ENCODE measurements at places on chromosomes 7 and 10.

DNA sequence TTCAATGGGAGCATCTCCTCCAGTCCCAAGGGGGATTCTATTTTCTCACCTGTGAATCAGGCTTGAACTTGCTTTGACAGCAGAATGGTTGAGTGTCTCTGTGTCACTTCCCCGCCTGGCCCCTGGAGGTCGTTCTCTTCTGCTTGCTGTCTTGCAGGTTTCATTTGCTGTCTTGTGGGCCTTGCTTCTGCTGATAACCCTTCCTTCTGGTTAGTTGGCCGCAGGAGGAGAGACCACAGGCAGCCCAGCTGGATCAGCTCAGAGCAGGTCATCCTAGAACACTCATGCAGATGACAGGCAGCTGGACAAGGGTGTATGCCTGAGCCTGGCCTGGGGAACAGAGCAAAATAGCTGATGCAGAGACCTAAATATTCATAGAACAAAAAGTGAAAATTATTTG is 344.2 kb upstream of the ADARB2 start:
- no peak for DNase-seq

DNA sequence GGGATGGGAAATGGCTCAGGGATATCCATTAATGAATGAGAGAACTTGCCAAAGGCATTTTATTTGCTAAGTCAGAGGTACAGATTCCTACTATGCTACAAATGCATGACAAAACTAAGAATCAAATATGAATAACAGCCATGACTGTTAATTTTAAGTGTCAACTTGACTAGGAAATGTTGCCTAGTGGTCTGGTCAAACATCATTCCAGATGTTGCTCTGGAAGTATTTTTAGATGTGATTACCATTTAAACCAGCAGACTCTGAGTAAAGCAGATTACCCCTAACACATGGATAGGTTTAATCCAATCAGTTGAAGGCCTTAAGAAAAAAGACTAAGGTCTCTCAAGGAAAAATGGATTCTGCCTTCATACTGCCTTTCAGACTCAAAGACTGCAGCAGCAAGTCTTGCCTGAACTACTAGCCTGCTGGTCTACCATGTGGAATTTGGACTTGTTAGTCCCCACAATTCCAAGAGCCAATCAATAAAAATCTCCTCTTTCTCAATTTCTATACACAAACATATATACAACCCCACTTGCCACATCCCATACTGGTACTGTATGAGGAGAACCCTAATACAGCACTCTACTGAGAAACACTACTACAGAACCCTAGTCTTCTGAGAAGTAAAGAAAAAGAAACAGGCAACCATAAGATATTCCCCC is 119.1 kb downstream of the NRBF2 start:
- DNase-seq: no peak

GRCh38 chr7:116384936-116385635 is 114.5 kb upstream of the CAV2 start:
- DNase-seq: no peak

DNA sequence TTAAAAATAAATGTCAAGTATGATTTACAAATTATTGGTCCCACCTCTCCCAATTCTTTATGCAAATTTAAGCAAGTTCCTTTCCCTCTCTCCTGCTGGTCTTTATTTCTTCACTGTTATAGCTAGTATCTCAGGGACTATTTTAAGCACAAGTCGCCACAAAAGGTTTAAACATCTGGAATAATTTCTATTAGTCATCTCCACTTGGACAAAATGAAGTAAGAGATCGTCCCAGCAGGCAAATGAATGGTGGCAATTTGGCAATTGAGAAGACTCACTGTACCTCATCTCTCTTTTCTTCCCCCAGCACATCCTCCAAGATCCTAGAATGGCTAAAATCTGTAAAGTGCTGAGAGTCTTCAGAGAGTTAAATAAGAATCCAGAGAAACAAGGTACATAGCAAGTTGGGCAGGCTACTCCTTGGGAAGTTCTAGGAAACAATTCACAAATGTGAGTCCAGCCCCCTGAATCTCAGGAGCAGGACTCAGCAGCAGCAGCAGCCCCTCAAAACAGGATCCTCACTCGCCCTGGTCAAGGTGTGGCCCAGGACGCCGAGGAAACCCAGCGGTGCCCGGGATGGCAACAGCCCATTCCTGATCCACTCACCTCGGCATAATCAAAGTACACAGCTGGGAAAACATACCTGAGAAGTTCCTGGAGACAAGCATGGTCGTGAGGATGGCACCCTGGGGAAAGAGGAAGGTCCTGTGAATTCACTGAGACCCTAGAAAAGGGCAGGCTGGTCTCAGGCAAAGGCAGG is 30.3 kb upstream of the NDST2 start:
- no peak for DNase-seq

DNA sequence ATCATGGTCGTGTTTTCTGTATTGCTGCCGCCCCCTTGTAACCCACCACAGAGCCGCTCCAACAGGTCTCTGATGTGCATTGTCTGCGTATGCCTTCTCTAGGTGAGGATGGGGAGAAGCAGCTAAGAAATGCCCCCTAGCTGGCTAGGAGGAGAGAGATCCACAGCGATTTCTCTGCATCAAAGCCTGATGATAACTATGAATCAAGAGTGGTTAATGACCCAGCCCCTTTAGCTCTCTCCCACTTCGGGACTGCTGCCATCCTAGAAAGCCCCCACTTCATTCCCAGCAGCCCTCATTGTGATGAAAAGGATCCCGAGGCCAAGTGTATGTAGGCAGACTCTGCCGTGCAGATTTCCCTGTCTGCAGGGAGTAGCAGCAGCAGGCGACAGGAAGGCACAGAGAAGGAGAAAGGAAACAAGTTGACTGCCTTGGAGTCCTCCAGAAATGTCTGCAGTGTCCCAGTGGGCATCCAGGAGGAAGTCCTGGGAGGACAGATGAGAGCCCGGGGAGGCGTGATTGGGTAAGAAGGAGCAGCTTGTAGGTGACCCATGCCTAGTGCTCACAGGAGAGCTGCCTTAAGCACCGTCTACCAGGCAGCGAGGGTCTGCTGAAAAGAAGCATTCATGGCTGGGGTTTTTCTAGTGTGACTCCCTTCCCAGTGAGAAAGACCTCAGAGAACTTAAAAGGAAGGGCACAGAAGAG is 2.9 kb downstream of the PLXNA4 start:
- no peak for DNase-seq

GRCh38 chr7:41869997-41870396 is 167.1 kb upstream of the INHBA start:
- DNase-seq: no peak

DNA sequence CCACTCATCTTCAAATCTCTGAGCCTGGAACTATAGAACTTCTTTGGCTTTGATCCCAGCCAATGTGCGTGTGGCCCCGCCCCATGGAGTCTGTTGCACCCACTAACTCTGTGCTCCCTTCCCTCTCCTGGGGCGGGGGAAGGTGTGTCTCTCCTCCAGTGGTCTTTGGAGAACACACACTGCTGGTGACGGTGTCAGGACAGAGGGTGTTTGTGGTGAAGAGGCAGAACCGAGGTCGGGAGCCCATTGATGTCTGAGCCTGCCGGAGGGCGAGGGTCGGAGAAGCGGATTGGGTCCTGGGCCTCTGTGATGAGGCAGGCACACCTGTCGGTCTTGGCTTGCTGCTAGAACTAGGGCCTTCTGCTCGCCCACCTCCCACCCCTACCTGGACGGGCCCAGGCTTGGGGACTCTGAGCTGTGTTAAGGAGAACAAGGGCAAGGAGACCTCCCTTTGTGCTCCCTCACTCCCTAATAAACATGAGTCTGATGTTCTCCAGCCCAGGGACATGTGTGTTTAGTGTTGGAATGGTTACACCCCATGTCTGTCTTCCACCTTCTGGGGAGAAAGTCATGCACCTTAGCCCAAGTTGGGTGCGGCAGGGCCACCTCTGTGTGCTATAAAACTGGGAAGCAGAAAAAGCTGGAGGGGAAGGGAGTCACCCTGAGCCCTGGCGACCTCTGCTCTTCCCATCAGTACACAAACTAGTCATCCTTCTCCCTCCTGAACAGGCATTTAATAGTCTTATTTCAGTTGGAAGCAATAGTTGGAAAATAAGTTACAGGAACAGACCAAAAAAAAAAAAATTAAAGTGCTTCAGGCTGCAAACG is 4.6 kb downstream of the TRAPPC14 start:
- DNase-seq: no peak

GRCh38 chr10:119209035-119209735 is 1.8 kb downstream of the GRK5 start:
- peak; percentile 32 for DNase-seq

GRCh38 chr7:101116898-101117297 is 10.0 kb upstream of the SERPINE1 start:
- no peak for DNase-seq

GRCh38 chr7:25636168-25636567 is 407.9 kb upstream of the NPVF start:
- no peak for DNase-seq

DNA sequence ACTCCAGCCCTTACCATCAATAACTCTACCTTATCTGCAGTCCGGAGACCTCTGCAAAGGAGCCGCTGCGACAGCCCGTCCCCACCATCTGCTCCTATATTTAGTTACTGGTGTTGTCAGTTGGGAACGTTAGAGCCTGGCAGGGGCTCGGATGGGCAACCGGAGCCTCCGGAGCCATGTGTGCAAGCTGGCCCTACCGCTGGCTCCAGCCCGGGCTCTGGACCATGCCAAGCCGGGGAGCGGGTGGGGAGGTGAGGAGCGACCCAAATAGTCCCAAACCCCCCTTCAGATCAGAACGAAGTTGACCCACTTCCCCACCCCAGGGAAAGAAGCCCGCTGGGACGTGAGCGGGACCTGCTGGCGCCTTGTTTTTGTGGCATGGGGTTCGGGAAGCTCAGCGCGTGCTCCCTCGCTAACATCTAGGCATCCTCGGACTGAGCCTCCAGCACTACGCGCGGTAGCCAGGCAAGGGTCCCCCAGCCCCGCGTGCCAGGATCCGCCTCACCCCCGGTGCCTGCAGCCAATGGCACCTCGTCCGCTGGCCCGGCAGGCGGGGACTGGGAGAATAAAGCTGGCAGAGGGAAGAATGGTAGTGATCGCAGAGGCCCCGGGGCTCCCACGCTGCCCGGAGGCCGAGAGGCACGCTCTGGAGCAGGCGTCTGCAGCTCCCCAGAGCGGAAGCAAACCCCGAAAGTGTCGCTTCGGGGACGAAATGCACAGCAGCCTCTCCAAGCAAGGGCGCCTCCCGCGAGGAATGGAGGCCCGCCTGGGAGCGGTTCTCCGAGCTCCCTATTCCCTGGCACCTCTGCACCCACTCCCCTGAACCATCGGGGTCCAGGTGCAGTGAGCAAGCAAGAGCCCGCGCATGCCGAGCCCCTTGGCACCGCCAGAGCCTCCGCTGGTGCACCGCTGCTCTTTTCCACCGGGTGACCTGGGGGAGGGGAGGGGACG is 679 bp downstream of the LRRC20 start:
- no peak for DNase-seq

GRCh38 chr7:105719395-105719794 is 138.1 kb upstream of the EFCAB10 start:
- DNase-seq: no peak

- DNase-seq: no peak
Observed at GRCh38 chr7:155652156-155653114, 8.0 kb downstream of the RBM33 start.

GRCh38 chr10:100890141-100890672 is 22.6 kb upstream of the SLF2 start:
- no peak for DNase-seq

DNA sequence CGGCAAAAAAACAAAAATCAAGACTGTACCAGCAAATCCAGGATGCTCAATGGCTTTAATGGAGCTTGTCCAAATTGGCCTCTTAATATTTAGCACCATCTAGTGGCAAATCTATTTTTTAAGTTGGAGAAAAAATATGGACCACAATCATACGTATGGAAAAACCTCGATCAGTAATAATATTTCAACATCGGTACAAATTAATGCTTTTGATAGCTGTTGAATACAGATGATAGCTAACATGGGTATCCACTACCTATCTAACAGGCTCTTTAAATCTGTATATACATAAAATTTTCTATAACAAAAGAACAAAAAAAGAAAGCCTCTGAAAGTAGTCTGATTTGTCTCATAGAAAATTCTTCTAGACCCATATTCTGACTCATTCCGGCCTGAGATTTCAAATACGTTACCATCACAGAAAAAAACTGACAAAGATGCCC is 29.2 kb downstream of the COA1 start:
- DNase-seq: peak; percentile 81

- no peak for DNase-seq
Observed at GRCh38 chr7:38232502-38233366, 40.7 kb downstream of the TARP start.

DNA sequence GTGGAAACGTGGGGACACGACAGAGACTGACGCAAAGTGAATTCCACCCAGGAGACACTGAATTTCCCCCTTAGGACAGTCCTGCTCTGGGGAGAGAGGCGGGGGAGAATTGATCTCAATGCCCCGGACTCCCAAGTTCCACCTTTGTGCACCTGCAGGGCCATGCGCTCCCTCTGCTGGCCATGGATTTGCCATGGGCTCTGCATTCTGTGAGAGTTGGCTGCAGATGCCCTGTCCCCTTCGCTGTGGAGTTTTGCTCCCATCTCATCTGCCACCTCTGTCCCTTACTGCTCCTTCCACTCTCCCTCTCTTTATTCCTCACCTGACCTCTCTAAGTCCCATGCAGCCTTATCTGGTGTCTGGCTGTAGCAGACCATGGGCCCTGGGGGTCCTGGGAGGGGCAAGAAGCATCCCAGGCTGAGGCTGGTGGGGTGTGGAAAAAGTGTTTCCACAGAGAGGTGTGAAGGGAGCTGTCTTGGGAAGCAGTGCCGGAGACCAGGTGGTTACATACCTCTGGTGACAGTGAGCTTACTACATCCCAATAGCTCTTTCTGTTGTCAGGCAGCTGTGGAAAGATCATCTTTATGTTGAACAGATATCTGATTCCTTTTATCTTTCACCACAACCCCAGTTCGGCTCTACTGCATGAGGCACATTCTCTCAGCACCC is 14.3 kb downstream of the GHRHR start:
- DNase-seq: peak; percentile 21

DNA sequence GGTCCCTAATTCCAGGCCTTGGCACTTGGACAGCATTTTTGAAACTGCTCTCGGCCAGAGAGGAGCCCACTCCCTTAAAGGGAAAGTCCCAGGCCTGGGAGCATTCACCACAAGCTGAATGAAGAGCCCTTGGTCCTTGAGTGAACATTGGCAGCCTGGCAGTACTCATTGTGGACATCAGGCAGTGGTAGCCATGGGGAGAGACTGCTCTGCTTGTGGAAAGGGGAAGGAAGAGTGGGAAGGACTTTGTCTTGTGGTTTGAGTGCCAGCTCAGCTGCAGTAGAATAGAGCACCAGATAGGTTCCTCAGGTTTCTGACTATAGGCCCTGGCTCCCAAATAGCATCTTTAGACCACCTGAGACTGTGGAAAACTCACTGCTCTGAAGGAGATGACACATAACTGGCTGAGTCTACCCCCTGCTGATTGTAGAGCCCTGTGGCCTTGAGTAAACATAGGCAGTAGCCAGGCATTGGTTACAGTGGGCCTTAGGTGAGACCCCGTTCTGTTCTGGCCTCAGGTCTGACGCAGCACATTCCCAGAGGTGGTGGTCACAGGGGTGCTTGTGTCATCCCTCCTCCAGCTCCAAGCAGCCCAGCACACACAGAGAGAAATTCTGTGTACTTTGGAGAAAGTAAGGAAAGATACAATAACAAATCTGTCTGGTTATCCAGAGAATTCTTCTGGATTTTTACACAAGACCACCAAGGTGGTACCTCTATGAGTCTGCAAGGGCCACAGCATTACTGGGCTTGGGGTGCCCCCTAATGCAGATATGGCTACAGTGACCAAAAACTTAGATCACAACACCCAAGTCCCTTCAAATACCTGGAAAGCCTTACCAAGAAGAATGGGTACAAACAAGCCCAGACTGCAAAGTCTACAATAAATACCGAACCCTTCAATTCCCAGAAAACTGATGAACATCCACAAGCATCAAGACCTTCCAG is 153.8 kb downstream of the GNAI1 start:
- no peak for DNase-seq

- no peak for DNase-seq
Observed at GRCh38 chr10:118918587-118918986, 110.9 kb upstream of the NANOS1 start.

All from hematopoietic multipotent progenitor cell treated with erythropoietin and hydrocortisone succinate and interleukin-3 and kit ligand, for 17 days (in vitro differentiated cells).